Aorta (tissue), 5 donors: ENCODE measurements at places on chromosomes 4 and X.

GRCh38 chr4:80107374-80107773, 34.3 kb upstream of the ANTXR2 start:
- H3K27me3 ChIP-seq, result no peaks in the 10 kb centered on the region
- H3K27ac ChIP-seq, result no peak overlapping the region
- no peaks in the 10 kb centered on the region for H3K36me3 ChIP-seq
- no peak overlapping the region for H3K4me3 ChIP-seq
- no peak for DNase-seq
- H3K4me1 ChIP-seq, result no peaks in the 10 kb centered on the region

DNA sequence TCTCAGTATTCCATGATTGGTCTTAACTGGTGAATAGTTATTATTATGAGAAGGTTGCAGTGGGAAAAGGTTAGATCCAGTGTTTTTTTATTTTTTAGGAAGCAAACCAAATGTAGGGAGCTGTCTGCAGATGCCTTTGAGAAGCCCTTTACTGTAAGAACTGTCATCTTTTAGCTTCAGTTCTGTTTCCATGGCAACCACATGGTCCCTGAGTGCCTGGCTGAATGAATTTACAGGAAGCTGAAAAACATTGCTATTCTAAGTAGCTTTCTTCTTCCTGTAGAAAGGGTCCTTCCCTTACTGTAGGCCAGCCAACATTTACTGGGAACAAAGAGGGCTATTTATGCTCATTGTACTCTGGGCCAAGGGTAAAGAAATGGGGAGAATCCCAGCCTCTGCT, 103.3 kb downstream of the DCLK2 start:
- H3K36me3 ChIP-seq, result no peaks in the 10 kb centered on the region
- no peak overlapping the region for H3K27ac ChIP-seq
- DNase-seq, result no peak
- no peaks in the 10 kb centered on the region for H3K4me1 ChIP-seq

- no peak for DNase-seq
- peaks cover 2% of the 10 kb centered on the region for H3K4me1 ChIP-seq
- no peaks in the 10 kb centered on the region for H3K27me3 ChIP-seq
- no peak overlapping the region for H3K27ac ChIP-seq
- H3K36me3 ChIP-seq, result no peaks in the 10 kb centered on the region
These were observed 239.9 kb upstream of the TEX13A start for GRCh38 chrX:105460376-105460775.

DNA sequence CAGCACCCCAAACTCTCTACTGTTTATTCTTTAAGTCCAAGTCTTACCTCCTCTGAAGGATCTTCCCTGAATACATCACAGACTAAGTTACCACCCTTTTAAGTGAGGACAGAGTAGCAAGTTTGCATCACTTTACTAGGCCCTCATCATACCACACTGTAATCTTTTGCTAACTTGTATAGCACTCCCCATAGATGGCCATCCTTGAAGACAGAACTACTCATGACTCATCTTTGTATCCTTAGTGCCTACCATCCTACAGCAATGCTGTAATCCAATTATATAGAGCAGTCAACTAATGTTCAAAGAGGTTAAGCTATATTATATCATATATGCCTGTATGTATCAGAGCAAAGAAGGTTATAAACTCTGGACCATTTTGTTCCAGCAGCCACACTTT, 101.4 kb downstream of the ADAMTS3 start:
- no peaks in the 10 kb centered on the region for H3K36me3 ChIP-seq
- H3K27ac ChIP-seq, result no peak overlapping the region
- H3K4me1 ChIP-seq, result no peaks in the 10 kb centered on the region
- no peaks in the 10 kb centered on the region for H3K27me3 ChIP-seq
- no peak overlapping the region for H3K4me3 ChIP-seq

DNA sequence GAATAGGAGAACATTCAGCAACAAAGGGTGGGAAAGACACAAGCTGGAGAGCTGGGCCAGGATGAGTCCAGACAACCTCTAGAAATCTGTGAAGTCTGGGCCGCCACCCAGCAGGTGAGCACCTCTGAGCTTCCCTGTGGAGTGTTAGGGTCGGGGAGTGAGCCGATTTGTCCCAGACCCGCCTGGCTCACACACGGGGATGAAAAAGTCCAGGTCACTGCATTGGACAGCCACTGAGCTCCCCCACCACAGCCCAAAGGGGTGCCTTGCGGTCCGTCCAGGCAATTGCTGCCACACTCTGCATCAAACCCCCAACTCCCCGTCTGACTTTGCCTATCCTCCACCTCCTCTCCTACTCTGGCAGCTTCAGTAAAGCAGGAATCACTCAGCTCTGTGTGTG, 38.7 kb downstream of the NHSL2 start:
- no peak overlapping the region for H3K4me3 ChIP-seq
- no peaks in the 10 kb centered on the region for H3K4me1 ChIP-seq
- no peak for DNase-seq
- H3K27ac ChIP-seq, result no peak overlapping the region

- no peak overlapping the region for H3K4me3 ChIP-seq
- no peaks in the 10 kb centered on the region for H3K4me1 ChIP-seq
- no peaks in the 10 kb centered on the region for H3K36me3 ChIP-seq
These were observed 26.2 kb upstream of the TMPRSS11D start for GRCh38 chr4:67909905-67910584.

DNA sequence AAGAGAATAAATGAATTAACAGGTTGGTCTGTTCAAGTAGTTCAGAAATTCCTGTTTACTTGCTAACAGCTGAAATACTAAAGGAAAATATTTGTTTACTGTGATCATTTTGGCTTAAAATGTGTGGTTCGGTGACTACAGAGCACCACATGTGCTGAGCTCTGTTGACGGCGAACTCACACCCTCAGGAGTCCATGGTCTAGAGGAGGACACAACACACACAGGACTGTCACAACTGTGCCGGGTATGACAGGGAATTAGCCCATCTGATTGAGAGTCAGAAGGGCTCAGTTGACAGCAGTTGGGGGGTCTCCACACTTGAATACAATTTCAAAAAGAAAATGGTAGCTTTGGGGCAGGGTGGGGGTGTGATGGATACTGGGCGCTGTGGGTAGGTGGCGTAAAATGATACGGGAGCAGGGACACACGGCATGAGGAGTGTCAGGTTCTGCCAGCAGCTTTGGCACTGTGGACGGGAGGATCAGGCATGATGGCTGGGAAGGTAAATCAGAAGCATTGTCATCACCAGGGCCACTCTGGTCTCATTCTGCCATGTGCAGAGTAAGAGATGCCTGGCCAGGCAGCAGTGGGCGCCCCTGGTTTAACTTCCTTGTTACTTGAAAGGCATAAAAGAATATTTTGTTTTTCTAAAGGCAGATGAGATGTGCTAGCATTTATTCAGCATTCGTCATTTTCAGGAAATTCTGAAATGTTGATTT, 33.3 kb downstream of the CLDN22 start:
- H3K4me3 ChIP-seq, result no peak overlapping the region
- H3K27ac ChIP-seq, result no peak overlapping the region

DNA sequence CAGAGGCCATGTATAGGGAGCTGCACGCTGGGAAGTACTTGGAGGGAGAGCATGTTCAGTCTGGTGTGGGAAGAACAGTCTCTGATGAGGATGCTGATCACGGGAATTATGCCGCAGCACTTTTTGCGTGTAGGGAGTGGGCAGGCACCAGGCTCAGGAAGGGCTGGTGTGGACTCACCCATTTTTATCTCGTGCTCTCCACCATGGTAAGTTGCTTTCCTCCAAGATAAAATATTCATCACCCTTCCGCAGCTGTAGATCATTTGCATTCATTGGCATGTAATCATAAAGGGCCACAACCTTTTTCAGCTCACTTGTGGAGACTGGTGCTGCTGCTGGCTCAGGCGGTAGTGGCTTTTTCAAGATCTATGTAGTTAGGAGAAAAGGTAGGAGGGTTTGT, 11.8 kb upstream of the TIMM8A start:
- no peaks in the 10 kb centered on the region for H3K4me1 ChIP-seq
- H3K27ac ChIP-seq, result no peak overlapping the region
- no peak for DNase-seq
- no peaks in the 10 kb centered on the region for H3K27me3 ChIP-seq
- H3K36me3 ChIP-seq, result no peaks in the 10 kb centered on the region
- no peak overlapping the region for H3K4me3 ChIP-seq

- H3K36me3 ChIP-seq, result no peaks in the 10 kb centered on the region
- no peak overlapping the region for H3K4me3 ChIP-seq
- H3K4me1 ChIP-seq, result no peaks in the 10 kb centered on the region
These were observed 44.8 kb downstream of the RBMX start for GRCh38 chrX:136835761-136836160.

- H3K36me3 ChIP-seq, result no peaks in the 10 kb centered on the region
- H3K4me3 ChIP-seq, result no peak overlapping the region
- no peaks in the 10 kb centered on the region for H3K27me3 ChIP-seq
- H3K4me1 ChIP-seq, result peaks cover 3% of the 10 kb centered on the region
- H3K27ac ChIP-seq, result no peak overlapping the region
These were observed 19.7 kb upstream of the EDNRA start for GRCh38 chr4:147461161-147461560.

DNA sequence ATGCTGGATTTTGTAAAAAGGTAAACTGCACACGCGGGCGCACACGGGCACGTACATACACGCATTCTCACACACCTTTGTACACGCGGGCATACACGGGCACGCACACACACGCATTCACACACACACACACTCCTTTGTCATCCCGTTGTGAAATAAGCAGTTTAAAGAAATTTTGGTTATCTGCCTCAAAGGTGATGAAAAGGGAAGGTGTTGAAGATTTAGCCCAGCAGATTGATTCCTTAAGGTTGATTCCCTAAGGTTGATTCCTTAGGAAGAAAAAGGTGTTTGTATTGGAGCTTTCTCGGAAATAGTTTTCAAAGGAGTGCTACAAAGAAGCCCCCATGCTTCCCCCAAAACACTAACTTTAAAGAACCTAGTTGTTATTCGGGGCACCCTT, 693 bp downstream of the ATP10D start:
- DNase-seq, result no peak
- H3K27me3 ChIP-seq, result no peaks in the 10 kb centered on the region
- H3K36me3 ChIP-seq, result no peaks in the 10 kb centered on the region
- H3K4me1 ChIP-seq, result peaks cover 3% of the 10 kb centered on the region

DNA sequence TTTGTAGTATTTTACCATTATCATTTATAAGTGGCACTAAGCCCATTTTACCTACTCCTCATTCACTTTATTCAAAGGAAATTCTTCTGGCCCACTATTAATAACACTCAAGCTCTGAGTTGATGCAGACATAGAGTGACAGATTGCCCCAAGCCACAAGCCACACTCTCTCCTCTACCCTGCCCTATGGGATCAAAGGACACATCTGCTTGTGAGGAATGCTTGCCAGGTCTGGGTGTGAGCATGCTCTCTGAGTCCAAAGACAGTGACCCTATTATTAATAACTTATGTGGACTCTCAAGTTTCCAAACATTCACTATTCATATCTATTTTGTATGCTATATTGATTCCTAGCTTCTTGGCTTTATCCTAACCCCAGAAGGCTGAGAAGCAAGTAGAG, 18.5 kb downstream of the ETNPPL start:
- no peak overlapping the region for H3K27ac ChIP-seq
- H3K4me1 ChIP-seq, result no peaks in the 10 kb centered on the region
- no peak overlapping the region for H3K4me3 ChIP-seq
- H3K27me3 ChIP-seq, result peaks cover under 1% of the 10 kb centered on the region
- no peaks in the 10 kb centered on the region for H3K36me3 ChIP-seq

DNA sequence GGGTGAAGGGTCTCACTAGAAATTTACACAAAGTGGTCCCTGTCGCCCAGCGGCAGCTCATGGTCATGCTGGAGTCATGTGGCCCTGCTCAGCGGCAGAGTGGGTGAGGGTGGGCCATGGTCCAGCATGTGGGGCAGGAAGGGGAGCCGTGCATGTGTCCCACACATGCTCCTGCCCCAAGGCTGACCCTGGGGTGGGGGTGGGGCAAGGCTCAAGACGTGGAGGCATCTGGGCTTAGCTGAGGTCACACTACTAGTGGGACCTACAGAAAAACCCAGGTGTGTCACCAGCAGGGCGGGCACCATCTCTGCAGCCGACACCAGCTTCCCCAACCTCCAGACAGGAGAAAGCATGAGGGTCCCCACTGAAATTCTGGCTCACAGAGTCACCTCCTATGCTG, 42.4 kb downstream of the EVC start:
- H3K4me3 ChIP-seq, result no peak overlapping the region
- H3K27ac ChIP-seq, result no peak overlapping the region
- peaks cover 16% of the 10 kb centered on the region for H3K36me3 ChIP-seq
- H3K4me1 ChIP-seq, result no peaks in the 10 kb centered on the region
- DNase-seq, result no peak

GRCh38 chr4:3531879-3532750, at the start of gene LRPAP1:
TSS of gene LRPAP1 (minus strand) at chr4:3532422. CDS start at chr4:3532412, 10 bp downstream.
- H3K4me1 ChIP-seq, result no peaks in the 10 kb centered on the region
- no peaks in the 10 kb centered on the region for H3K27me3 ChIP-seq
- H3K36me3 ChIP-seq, result no peaks in the 10 kb centered on the region
- H3K27ac ChIP-seq, result peak within 1 kb of the TSS; percentile 41
- peak within 1 kb of the TSS; percentile 98 for H3K4me3 ChIP-seq

- no peak overlapping the region for H3K4me3 ChIP-seq
- no peaks in the 10 kb centered on the region for H3K4me1 ChIP-seq
- no peaks in the 10 kb centered on the region for H3K36me3 ChIP-seq
- no peak overlapping the region for H3K27ac ChIP-seq
- no peak for DNase-seq
- no peaks in the 10 kb centered on the region for H3K27me3 ChIP-seq
These were observed 34.3 kb downstream of the GPC4 start for GRCh38 chrX:133380711-133381619.

- no peaks in the 10 kb centered on the region for H3K27me3 ChIP-seq
- no peak overlapping the region for H3K4me3 ChIP-seq
- H3K27ac ChIP-seq, result no peak overlapping the region
- no peaks in the 10 kb centered on the region for H3K36me3 ChIP-seq
These were observed 321.3 kb downstream of the TMA16 start for GRCh38 chr4:163815776-163816175.

DNA sequence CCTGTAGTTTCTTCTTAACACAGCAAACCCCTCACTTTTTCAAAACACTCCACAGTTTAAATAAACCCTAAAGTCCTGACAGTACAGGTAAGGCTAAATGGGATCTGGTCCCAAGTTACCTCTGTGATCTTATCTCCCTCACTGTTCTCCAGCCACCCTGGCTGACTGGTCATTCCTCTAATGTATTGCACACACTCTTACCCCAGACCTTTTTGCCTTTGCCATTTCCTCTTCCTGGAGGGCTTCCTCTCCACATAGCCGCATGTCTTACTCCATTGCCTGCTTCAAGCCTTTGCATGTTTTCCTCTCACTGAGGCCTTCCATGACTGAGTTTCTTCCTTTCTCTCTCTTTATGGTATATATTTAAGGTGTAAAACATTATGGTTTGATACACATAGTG, 19.5 kb upstream of the ANXA3 start:
- no peak for DNase-seq
- H3K27ac ChIP-seq, result no peak overlapping the region
- H3K27me3 ChIP-seq, result no peaks in the 10 kb centered on the region

GRCh38 chr4:169084954-169085353, 74.9 kb upstream of the CBR4 start:
- no peaks in the 10 kb centered on the region for H3K4me1 ChIP-seq
- H3K36me3 ChIP-seq, result peaks cover 3% of the 10 kb centered on the region
- no peak overlapping the region for H3K4me3 ChIP-seq
- no peaks in the 10 kb centered on the region for H3K27me3 ChIP-seq
- no peak for DNase-seq

GRCh38 chr4:151052785-151053184, 37.7 kb upstream of the LRBA start:
- no peaks in the 10 kb centered on the region for H3K4me1 ChIP-seq
- no peaks in the 10 kb centered on the region for H3K36me3 ChIP-seq
- H3K27ac ChIP-seq, result no peak overlapping the region
- DNase-seq, result no peak

- H3K36me3 ChIP-seq, result no peaks in the 10 kb centered on the region
- H3K27me3 ChIP-seq, result no peaks in the 10 kb centered on the region
- H3K27ac ChIP-seq, result no peak overlapping the region
- DNase-seq, result no peak
These were observed 311.7 kb upstream of the HTR2C start for GRCh38 chrX:114272096-114272686.

GRCh38 chrX:30489323-30489722, 88.2 kb downstream of the TASL start:
- no peaks in the 10 kb centered on the region for H3K27me3 ChIP-seq
- H3K4me1 ChIP-seq, result no peaks in the 10 kb centered on the region
- no peak for DNase-seq
- no peak overlapping the region for H3K27ac ChIP-seq
- H3K4me3 ChIP-seq, result no peak overlapping the region
